ENCODE measurements at places on chromosomes 7 and 10. TPM values are rescaled to one million over a fixed set of nuclear protein-coding genes. Genes with fewer than 3 reads are reported as not detected.

Gene CYP2C19
- total RNA-seq, result not detected

Gene ABCC2
- 0.66 TPM for total RNA-seq

Gene MASTL
- 6.5 TPM for total RNA-seq

Gene SUMF2
- total RNA-seq, result 215 TPM
